Stimulated activated CD8-positive, alpha-beta memory T cell treated with anti-CD3 and anti-CD28 coated beads, Interleukin-4, amount 100 ng/mL, for 4 hours (primary cell): ENCODE measurements at places on chromosomes 5 and 9.

DNA sequence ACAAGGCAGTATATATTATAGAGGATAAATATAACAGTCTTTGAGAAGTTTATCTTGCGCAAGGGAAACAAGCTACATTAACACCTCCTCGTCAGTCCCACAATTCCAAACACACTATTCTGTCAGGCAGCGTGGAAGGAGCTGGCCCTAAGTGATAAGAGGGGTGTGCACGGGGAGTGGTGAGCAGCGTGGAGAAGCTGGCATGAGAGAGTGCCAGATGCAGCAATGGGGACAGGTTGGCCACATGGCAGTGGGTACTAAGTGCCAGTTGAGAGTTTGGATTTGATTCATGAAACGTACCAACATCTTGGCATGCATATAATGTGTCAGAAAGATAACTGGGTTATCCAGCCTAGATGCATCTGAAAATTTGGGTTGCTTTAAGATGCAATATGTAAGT lies 460.2 kb downstream of the ICE1 start:
- DNase-seq = no peak

DNA sequence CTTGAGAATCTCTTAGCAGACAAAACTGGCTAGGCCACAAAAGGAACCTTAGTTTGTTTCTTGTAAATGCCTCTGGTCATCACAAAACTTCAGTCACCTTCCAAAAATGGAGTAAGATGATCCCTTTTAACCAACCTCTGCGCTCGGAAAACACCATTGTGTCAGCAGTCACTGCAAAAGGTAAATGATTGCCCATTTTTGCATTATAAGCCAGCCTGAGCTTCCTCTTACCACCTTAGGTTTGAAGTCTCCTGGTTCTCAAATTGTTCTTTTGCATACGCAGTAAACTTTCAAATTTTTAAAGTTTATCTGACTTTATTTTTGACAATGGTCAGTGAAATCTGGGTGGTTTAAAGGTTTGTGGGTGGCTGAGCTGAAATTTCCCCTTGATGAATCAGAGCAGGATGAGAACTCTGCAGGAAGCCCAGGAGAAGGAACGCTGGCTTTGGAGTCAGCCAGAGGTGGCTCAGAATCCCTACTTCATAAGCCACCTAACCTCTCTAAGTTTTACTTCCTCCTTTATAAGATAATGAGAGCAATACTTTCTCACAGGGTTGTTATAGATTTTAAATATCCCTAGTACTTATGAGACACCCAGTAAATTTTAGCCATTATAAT lies 131.4 kb downstream of the MED10 start:
- no peak for DNase-seq

DNA sequence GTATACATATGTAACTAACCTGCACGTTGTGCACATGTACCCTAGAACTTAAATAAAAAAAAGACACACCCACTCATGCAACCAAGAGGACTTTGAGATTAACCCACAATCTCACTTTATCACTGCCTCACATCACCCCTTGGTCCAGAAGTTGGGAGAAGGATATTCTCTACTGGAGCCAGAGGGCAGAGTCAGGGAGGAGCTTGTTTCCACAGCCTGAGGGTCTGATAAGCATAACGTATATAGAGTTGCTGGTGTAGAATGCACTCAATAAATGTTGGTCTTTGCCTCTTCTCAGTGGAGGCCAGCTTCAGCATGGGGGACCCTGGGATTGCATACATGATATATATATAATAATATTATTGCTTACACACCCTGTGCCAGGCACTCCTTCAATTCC lies 10.1 kb downstream of the KCNV2 start:
- no peak for DNase-seq

- no peak for DNase-seq
Measured at GRCh38 chr5:73672132-73672531, 46.1 kb downstream of the ARHGEF28 start.

- peak; percentile 0 for DNase-seq
Measured at GRCh38 chr9:86353655-86354010, 577 bp downstream of the TUT7 start.

DNA sequence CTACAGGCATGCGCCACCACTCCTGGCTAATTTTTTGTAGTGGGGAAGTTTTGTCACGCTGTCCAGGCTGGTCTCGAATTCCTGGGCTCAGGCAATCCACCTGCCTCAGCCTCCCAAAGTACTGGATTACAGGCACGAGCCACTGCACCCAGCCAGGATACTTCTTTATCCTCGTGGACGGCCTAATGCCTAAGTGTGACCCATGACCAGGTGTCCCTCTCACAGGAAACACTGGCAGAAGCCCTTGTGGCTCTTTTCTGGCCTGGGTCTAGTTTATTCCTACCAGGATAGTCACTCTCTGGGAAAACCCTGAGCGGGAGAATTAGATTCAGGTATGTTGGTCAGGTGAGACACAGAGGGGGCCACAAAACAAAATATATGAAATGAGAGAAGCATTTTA lies 90.4 kb downstream of the PJA2 start:
- DNase-seq = no peak

- no peak for DNase-seq
Measured at GRCh38 chr5:139177809-139178588, 20.2 kb downstream of the SIL1 start.

- DNase-seq = no peak
Measured at GRCh38 chr9:16092142-16093091, 539.6 kb downstream of the CCDC171 start.

- DNase-seq = no peak
Measured at GRCh38 chr5:141978389-141978788, 9.5 kb downstream of the RNF14 start.

DNA sequence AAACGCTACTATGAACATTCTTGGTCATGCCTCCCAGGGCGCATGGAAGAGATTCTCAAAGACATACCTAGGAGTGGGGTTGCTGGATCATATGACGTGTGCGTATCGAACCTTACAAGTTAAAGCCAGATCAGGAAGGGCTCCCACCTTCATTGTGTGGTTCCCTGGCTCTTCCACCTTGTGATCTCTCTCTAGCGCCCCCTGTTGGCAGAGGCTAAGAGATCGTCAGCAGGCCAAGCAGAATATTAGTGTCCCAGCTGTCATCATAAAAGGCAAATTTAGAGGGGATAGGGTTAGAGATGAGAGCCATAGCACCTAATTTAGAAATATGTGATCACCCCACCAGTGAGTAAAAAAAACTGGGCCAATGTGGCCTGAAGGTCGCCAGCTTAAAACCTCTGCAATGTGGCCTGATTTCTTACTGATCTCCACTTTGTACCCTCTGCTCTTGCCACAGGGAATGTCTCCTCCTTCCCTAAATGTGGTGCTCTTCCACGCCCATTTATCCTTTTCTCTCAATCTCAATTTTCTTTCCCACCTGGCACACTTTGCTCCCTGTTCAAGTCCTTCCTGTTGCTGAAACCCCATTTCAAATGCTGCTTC lies 91.7 kb upstream of the SHB start:
- DNase-seq = peak; percentile 38

- no peak for DNase-seq
Measured at GRCh38 chr5:26601563-26601962, 436.8 kb downstream of the CDH9 start.

DNA sequence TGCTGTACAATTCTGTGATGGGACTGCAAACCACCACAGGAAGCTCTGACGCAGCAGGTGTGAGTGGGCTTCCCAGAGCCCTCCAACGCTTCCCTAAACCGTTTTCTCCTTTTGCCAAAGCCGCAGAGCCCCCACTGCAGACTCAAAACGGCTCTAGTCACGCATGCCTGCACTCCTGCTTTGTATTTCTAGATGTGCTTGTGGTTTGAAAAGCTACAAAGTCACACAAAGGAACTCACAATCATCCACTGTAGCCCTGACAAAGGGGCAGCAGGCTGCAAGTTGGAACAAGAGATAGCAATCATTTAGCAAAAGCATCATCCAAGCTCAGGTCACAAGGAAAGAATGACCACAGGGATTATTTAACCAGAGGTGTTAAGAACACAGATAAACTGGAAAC lies 79.3 kb downstream of the PTPN3 start:
- DNase-seq = no peak
